ENCODE measurements at places on chromosomes 6 and 20. TPM values are rescaled to one million over a fixed set of nuclear protein-coding genes. Genes with fewer than 3 reads are reported as not detected.

DNA sequence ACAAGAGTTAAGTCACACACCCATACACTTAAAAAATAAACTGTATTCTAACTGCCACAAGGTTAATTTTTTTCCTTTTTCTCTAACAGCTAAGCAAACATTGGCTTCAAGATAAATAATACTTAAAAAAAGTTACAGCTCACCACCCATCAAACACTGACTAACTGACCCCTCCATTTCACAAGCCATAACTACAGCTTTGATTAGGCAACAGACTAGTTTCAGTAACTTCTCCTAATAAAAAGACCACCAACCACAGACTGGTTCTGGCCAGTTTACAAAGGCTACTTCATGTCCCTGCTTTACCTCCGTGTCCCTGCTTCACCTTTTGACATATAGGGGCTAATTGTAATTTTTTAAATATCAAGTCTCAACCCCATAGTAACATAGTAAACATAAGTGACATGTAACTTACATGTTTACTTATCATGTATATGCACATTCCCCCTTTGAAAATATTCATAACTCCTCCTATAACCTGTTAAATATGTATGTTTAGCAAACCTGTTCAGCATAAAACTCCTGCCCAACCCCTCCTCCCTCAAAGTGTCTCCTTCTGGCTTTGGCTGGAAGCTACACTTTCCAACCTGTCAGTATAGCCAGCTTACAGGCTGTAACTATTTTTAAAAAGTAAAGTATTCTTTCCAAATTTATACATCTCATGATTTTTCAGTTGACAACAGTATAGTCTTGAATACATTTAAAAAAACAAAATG is 15.1 kb upstream of the POM121L2 start:
- H3K36me3 ChIP-seq: no peaks in the 10 kb centered on the region
- no peaks in the 10 kb centered on the region for H3K27me3 ChIP-seq
- DNase-seq: no peak
- no peaks in the 10 kb centered on the region for H3K4me1 ChIP-seq
- H3K4me3 ChIP-seq: no peak overlapping the region
- H3K27ac ChIP-seq: no peak overlapping the region

DNA sequence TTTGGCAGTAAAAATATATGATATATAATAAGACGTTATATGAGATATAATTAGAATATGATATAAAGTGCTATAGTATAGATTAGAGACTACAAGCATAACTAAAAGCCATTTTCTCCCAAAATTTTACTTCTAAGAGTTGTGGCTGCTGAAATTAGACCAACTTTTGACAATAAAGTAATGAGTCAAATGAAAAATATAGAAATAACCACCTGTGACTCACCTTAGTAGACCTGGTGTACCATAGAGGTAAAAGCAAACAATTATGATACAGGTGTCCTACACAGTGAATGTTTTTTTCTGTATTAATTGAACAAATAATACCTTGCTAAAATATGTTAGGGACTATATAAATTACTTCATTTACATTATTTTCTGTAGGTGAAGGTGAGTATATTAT is 482.9 kb upstream of the MAN1A1 start:
- H3K4me3 ChIP-seq: no peak overlapping the region
- H3K27ac ChIP-seq: no peak overlapping the region
- no peaks in the 10 kb centered on the region for H3K27me3 ChIP-seq
- no peak for DNase-seq

DNA sequence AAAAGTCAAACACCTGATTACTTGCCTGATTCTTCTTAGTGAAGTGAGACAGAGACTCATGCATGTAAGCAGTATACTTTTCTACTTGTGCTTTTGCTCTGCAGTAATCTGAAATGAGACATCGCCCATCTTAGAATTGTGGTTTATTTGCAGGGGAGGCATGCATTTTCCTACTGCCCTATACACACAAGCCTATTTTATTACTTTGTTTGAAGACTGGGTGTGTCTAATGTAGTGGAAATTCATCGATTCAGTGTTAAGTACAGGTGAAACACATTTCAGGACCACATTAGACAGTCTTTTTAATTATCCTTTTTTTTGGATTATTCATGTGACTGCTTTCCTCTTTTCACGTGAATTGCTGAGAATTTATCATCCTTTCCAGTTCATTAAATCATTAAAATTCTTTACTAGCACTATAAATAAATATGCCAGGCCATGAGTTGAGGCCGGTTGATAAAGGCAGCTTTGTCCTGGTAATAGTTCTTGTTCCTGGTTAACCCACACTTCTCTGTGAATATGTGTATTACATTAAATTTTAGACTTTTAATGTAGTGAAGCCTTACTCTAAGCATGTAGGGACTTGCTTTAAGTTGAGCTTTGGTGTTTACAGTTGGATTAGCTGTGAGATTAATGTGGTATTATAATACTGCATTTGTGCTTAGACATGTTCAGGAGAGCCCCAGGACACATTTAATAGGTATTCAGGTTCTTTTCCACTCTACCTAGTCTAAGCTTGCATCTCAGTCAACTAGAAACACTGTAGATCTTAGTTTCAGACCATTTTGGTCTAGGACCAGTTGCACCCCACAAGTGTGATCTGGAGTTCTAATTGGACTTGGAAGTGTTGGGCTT is 10.8 kb upstream of the BTBD3 start:
- no peaks in the 10 kb centered on the region for H3K4me1 ChIP-seq
- no peaks in the 10 kb centered on the region for H3K27me3 ChIP-seq
- no peak overlapping the region for H3K4me3 ChIP-seq
- H3K36me3 ChIP-seq: no peaks in the 10 kb centered on the region

DNA sequence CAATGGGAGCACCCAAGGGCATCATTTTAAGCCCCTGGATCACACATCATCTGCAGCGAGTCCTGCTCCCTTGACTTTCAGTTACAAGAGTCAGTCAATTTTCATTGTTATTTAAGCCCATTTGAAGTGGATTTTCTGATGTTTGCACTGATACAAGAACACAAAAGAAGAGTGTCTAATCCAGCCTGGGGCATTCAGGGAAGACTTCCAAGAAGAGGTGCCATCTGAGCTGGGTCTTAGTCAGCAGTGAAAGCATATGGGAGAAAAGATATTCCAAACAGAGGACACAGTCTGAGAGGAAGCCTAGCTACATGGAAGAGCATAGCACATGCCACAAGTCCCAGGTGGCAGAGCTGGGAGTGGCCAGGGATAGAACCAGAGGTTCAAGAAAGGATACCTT is 10.4 kb upstream of the FOXP4 start:
- no peak overlapping the region for H3K4me3 ChIP-seq
- H3K4me1 ChIP-seq: no peaks in the 10 kb centered on the region
- no peak overlapping the region for H3K27ac ChIP-seq
- H3K36me3 ChIP-seq: no peaks in the 10 kb centered on the region
- DNase-seq: no peak

DNA sequence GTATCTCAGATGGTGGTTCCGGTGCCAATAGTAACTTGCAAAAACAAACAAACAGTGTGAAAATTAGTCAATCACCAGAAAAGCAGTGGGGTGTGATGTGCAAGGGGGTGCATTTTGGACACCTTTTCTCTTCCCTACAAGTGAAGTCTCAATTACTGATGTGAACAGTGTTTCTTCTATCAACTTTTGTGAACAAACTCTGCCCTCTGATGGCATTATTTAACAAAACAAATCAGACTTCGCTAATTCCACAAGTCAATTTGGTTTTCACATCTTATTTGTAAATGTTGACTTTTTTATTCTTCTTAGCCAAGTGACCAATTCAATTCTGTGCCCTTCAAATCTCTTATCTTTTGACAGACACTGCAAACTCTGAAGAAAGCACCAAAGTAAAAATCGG is 212.2 kb downstream of the UST start:
- H3K27me3 ChIP-seq: no peaks in the 10 kb centered on the region
- no peak for DNase-seq
- no peaks in the 10 kb centered on the region for H3K4me1 ChIP-seq
- H3K27ac ChIP-seq: no peak overlapping the region
- no peak overlapping the region for H3K4me3 ChIP-seq

DNA sequence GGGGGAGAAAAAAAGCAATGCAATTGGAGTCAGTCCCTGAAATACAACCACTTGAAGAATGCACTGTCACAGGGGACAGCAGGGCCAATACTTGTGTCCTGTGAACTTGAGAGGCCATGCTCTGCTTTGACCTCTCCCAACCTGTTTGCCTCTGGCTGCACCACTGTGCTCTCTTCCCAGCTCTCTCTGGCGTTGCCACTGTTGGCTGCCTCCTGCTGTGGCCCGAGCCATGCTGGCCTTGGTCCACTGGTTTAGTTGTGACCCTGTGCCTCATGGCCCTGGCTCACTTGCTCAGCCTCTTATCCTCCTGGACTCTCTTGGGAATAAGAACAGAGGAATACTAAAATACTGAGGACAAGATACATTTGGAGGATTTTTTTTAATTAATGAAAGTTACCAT is 14.5 kb upstream of the FBXO30 start:
- H3K4me3 ChIP-seq: no peak overlapping the region
- no peaks in the 10 kb centered on the region for H3K36me3 ChIP-seq
- H3K27ac ChIP-seq: no peak overlapping the region
- H3K4me1 ChIP-seq: no peaks in the 10 kb centered on the region
- no peaks in the 10 kb centered on the region for H3K27me3 ChIP-seq

DNA sequence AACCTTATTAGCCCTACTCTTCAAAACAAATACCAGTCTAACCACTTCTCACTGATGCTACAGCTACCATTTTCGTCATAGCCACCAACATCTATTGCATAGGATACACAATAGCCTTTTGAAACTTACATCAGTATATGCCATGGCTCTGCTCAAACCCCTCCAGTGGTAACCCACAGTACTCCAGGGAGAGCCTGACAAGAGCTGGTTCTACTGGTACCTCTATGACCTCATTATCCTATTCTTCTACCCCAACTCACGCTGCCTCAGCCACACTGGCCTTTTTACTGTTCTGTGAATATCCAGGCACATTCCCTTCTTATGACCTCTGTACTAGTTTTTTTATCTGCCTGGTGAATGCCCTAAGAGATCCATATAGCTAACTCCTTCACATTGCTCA is 157.6 kb downstream of the ARHGAP18 start:
- H3K4me1 ChIP-seq: no peaks in the 10 kb centered on the region
- no peak overlapping the region for H3K4me3 ChIP-seq
- no peak overlapping the region for H3K27ac ChIP-seq
- H3K36me3 ChIP-seq: no peaks in the 10 kb centered on the region

DNA sequence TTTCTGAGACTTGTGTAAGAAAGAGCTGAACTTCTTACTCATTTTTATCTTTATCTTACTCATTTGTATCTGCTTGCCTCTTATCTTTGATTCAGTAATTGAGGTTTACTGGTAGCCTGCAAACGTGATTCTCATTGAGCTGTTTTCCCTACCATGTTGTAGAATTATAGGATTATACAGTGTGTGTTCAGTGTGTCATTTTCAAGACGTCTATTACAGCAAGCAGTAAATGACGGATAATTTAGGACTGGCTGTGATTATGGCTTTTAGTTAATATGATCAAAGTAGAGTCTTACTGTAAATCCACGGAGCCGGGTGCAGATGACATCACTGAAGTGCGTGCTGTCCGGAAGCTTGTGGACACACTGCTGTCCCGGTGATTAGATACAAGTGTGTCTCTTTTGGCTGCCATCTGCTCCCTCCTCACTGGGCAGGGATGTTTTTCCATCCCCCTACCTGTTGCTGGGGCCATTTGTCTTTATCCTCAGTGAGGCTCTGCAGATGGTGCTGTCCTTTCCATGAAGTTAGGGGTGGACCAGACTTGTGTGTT is 6.0 kb downstream of the NELFCD start:
- no peaks in the 10 kb centered on the region for H3K36me3 ChIP-seq
- DNase-seq: no peak
- H3K27me3 ChIP-seq: no peaks in the 10 kb centered on the region

- H3K4me3 ChIP-seq: no peak overlapping the region
- H3K27me3 ChIP-seq: no peaks in the 10 kb centered on the region
- no peak for DNase-seq
- no peaks in the 10 kb centered on the region for H3K36me3 ChIP-seq
These were observed 53.6 kb downstream of the CDH26 start for GRCh38 chr20:60011512-60012507.

- no peak for DNase-seq
- no peaks in the 10 kb centered on the region for H3K27me3 ChIP-seq
- no peaks in the 10 kb centered on the region for H3K36me3 ChIP-seq
- no peak overlapping the region for H3K27ac ChIP-seq
These were observed 4.9 kb downstream of the TUBB2B start for GRCh38 chr6:3222506-3223038.

- no peak overlapping the region for H3K27ac ChIP-seq
- peaks cover 16% of the 10 kb centered on the region for H3K27me3 ChIP-seq
- peak overlapping the region; percentile 35 for H3K4me3 ChIP-seq
- no peaks in the 10 kb centered on the region for H3K4me1 ChIP-seq
- DNase-seq: peak; percentile 39
These were observed 15.8 kb downstream of the AARS2 start for GRCh38 chr6:44297063-44298038.

DNA sequence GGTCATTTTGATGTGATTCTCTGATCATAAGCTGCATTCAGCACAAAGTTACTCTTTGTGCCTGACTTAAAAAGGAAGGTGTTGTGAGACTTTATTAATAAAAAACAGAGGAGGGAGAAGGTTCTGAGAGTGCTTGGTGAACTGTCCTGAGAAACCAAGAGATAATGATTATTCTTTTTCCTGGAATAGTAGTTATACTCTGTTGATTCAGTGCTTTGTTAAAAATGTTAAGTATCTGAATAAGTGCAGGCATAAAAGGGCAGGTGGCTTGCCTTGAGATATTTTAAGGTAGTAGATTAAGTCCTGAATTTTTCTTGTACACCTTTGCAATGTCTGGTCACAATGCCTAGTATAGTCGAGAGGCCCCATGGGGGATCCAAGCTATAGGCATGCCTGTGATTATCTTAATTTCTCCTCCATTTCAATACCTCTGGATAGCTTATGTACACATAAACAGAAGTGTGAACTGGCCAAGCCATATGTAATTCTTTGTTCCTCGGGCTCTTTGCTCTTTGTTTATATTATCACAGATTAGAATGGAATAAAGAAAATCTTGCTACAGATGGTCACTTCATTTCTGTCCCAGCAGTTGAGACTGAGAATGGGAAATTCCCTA is 50.0 kb downstream of the SOBP start:
- H3K36me3 ChIP-seq: no peaks in the 10 kb centered on the region
- H3K27ac ChIP-seq: no peak overlapping the region

GRCh38 chr6:120945905-120946594 is 388.2 kb downstream of the TBC1D32 start:
- no peaks in the 10 kb centered on the region for H3K36me3 ChIP-seq
- no peak for DNase-seq
- no peaks in the 10 kb centered on the region for H3K4me1 ChIP-seq
- no peak overlapping the region for H3K27ac ChIP-seq

GRCh38 chr20:21322083-21322710 is 19.1 kb downstream of the XRN2 start:
- no peak overlapping the region for H3K27ac ChIP-seq
- H3K27me3 ChIP-seq: no peaks in the 10 kb centered on the region
- no peak overlapping the region for H3K4me3 ChIP-seq
- peaks cover 3% of the 10 kb centered on the region for H3K4me1 ChIP-seq
- H3K36me3 ChIP-seq: no peaks in the 10 kb centered on the region

The SUPT3H gene
- total RNA-seq: 12.9 TPM

The HSPA1B gene
- total RNA-seq: 268 TPM

The CST7 gene
- total RNA-seq: 1.8 TPM

The SLC13A3 gene
- total RNA-seq: 4.2 TPM

The SMOC2 gene
- 139 TPM for total RNA-seq

The SDC4 gene
- total RNA-seq: 7.9 TPM

The TCP11 gene
- 1.8 TPM for total RNA-seq

The CCR6 gene
- total RNA-seq: not detected
